ENCODE measurements at places on chromosomes 2 and 18.

DNA sequence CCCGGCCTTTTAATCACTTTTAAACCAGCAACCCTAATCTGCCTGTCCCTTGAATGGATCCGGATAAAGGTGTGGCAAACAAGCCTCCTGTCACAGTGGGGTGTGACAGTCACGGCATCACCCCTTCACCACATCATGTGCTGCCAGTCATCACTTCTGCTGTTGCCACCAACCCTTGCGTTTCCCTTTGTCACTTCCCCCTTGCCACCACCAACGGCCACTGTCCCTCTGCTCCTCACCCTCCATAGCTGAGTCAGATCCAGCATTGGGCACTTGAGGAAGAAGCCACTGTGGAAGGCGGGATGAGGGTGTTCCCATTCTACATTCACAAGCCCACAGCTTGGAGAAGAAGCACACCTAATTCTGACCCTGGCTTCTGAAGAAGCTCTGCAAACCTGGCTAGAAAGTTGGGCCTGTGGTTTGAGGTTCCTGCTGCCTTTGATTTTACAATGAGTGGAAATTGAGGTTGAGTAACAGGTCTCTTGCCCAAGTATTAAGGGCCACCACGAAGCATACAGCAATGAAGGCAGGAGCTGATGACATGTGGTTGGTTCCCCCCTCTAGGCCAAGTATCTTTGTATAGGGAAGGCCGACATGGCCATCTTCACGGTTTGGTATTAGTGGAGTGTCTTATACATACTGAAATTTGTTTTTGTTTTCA is 22.9 kb upstream of the DARS1 start:
- DNase-seq: peak; percentile 78

GRCh38 chr2:222544661-222545060 is 111.2 kb downstream of the FARSB start:
- no peak for DNase-seq

DNA sequence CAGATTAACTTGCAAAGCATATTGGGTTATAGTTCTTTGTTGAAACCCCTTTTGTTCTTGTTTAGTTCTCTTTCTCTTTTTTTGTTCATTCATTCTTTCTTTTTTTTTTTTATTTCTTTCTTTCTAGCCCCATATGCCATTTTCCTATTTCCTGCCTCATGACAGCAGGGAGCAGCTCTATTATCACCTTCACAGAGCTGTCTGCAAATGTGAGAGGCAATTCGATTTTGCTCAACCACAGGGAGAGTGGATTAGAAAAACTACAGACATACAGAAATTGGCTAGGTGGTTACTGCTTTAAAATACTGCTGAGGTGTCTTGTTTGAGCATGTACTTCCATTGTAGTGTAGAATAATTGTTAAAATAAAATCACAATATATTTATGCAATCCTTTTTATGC is 44.2 kb upstream of the TBR1 start:
- DNase-seq: no peak

GRCh38 chr2:235698028-235698427 is 204.2 kb downstream of the AGAP1 start:
- no peak for DNase-seq

DNA sequence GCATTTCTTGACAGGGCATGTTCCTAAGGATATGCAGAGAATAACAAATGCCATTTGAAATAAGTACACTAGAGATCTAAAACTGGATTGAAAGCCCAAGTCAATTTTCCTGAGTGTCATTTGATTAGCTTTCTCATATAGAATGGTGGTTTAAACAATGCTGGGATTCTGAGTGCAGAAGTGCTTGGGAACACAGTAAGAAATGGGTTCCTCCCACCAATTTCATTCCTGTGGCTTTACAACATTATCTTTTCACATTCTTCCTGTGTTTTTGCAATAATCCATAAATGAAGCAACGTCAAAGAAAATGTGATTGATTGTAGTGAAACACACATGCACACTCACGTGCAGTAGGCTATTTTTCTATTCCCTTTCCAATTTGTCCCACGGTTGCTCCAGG is 1858.4 kb upstream of the PIK3C3 start:
- no peak for DNase-seq

- DNase-seq: no peak
Observed at GRCh38 chr2:216663106-216663505, 29.9 kb downstream of the IGFBP2 start.

GRCh38 chr2:177897278-177897677 is 175.3 kb downstream of the PDE11A start:
- DNase-seq: no peak

DNA sequence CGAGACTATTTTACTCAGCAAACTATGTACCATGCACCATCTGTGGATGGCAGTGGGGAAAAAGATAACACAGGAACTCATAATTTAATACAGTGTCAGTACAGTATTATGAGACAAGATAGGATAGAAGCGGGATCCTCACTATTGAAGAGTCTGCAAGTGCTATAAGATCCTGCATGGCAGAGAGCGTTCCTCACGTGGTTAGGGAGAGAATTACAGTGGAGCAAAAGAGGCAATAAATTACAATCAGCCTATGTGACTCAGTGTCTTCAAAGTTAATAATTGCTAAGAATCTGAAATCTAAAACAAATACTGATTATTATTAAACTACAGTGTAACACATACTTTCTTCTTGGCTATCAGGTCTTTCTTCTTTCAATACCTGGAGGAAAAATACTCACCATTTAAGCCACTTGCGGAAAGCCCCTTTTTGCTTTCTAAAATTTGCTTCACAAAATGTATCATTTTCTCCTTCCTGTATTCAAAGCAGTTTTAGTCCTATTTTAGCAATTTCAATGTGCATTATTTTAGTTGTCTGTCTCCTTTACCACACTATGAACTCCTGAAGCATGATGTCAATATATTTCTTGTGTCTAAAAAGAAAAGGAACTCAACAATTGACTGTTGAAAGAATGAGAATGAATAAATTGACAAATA is 342.9 kb downstream of the SPAG16 start:
- DNase-seq: no peak

GRCh38 chr18:48829443-48830149 is 121.2 kb downstream of the SMAD7 start:
- DNase-seq: no peak

DNA sequence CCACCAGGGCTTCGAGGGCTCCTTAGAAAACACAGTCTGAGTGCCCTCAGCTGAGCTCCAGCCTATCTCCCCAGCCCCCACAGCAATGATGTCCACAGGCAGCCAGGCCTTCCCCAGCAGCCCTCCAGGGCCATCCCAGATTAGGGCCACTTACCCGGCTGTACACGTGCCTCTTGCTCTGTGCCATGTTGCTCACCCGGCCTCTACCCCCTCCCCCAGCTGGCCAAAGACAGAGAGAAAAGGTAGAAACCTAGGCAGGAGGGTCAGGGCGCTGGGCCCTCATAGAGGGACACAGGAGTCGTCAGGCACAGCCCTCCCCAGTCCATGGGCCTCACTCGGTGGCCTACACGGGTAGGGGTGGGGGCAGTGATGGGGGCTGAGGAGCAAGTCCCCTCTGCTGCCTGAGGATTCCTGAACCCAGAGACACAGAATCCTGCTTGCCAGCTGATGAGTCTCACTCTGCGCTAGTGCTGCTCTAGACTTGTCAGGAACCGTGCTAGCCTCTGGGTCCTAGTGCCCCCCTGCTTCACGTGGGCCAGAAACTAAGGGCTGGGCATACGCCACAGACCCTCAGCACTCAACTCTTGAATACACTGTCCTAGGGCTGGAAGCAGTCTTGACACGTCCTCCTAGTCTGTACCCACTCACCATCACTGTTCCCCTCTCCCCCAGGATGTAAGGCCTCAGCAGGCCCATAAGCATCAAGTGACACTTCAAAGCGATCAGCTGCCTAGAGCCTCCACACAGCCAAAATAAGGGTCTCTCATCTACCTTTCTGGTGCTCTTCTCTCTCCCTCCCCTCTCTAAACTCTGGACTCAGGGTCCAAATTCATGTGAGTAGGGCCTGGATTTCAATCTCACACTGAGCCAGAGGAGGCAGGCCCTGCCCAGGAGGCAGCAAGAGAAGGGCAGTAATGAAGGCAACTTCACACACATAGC is at the start of gene DCTN1:
Gene DCTN1 (minus strand): TSS at position 461 of the 939 bp plus-strand sequence. CDS start 274 bp downstream, at position 187.
- peak; percentile 15 for DNase-seq

GRCh38 chr2:140270224-140270623 is 1490.0 kb upstream of the NXPH2 start:
- DNase-seq: no peak

GRCh38 chr2:9222239-9222892 is 15.8 kb downstream of the ASAP2 start:
- no peak for DNase-seq

DNA sequence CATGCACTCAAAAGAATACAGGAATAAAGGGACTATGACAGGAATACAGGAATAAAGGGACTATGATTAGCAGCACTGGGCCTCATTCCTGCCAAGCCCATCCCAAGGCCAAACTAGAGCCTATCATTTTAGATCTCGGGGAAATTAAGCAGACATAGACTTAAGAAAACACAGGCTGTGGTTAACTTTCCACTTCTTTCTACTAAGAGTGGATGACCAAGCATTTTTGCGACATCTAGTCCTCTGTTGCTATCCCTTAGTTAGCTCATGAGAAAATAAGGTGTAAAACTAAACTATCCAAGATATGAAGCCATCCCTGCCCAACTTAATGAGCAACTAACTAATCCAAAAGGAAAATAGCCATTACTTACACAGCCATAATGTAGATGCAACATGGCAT is 5.9 kb downstream of the LYPD1 start:
- no peak for DNase-seq

- no peak for DNase-seq
Observed at GRCh38 chr2:218438596-218438995, 19.7 kb downstream of the VIL1 start.

- no peak for DNase-seq
Observed at GRCh38 chr2:121136323-121136722, 148.7 kb downstream of the TFCP2L1 start.

DNA sequence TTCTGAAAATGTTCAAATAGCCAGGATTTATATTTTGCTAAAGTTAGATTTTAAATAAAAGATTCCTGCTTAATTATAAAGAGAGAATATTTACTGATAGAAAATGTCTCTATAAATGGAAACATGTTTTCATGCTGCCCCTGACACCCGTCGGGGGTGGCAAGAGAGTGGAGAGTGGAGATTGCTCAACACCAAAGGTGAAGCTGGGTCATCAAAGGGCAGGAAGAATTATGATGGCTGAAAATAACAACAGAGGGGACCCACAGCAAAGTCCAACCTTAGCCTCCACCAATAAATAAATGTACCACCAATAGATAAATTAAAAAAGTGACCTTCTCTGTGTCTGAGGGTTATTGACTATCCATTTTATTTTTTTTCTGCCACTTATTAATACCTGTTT is 326.8 kb upstream of the GYPC start:
- no peak for DNase-seq

- no peak for DNase-seq
Observed at GRCh38 chr2:118016911-118017310, 3.0 kb upstream of the CCDC93 start.

- no peak for DNase-seq
Observed at GRCh38 chr18:73827801-73828200, 319.8 kb downstream of the FBXO15 start.

DNA sequence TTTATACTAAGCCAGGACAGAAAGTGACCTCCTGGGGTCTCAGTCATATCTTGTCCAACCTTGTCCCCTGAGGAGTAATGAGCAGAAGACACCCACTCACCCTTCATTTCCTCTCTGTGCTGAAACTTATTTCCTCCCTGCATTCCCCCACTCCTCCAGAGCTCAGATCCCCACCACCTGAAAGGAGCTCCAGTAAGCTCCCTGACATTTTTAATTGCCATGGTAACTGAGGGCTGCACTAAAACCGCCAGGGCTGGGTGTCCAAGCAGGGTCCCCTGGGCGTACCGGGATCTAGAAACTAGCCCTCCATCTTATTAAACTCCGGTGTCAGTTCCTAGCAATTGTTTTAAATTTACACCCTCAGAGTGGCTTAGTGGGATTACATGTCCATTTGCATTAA is 393.3 kb upstream of the HNRNPA3 start:
- no peak for DNase-seq

- peak; percentile 54 for DNase-seq
Observed at GRCh38 chr2:127084611-127085316, 22.2 kb downstream of the BIN1 start.

- no peak for DNase-seq
Observed at GRCh38 chr18:59765343-59765742, 68.1 kb upstream of the CCBE1 start.

DNA sequence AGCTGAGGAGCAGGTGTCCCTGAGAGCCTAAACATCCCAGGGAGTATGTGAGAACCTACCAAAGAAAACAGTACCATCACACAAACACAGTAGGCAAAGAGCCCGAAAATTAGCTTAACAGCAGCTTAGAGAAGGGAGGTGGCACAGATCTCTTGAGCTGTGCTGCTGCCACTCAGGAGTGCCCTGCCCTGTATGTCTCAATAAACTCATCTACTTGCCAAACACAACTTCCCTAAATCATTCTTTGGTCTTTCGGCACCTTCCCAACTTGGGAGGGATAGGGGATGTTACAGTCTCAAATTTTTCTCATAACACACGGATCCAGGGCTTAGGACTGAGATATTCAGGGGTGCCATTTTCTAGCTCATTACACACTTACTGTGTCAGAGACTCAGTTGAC is 45.3 kb upstream of the C1D start:
- no peak for DNase-seq

DNA sequence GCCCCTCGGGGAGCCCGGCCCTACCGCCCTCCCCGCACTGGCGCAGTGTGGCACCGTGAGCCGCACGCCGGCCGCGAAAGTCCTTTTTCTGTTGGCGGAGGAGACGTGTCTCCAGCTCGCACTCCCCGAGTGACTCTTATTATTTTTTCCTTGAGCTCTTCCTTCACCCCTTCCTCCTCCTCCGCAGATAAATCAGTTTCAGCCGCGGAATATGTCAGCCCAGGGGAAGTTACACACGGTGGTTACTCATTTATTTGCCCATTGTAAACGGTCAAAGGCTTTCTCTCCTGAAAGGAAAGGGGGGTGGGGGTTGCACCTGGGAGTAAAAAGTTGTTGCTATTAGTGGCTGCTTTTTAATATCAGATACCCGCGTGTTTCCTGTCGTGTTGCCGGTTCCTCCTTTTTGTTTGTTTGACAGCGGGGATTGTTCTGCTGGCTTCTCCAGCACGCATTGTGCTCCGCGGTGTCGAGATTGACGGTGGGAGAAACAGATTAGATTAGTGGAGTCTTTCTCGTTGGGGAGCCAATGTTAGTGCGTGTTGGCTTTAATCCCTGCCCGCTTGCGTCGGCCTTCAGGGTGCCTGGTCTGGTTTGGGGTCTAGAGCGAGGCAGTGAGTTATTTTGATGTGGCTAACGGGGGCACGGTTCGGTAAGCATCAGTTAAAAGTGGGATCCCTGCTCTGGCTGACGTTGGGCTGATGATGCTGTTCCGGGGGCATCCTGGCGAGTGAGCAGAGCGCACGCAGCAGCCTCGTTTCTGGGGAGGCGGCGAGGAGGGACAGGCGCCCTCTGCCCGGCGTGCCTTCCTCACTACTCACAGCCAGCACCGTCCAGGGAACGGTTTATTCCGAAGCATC is 1.6 kb downstream of the CRIM1 start:
- peak; percentile 17 for DNase-seq
